ENCODE measurements at places on chromosomes 12 and 14. TPM values are rescaled to one million over a fixed set of nuclear protein-coding genes. Genes with fewer than 3 reads are reported as not detected.

The TRHDE gene
- 1.1 TPM for total RNA-seq

The PPP1R36 gene
- total RNA-seq = not detected

The NRIP2 gene
- not detected for total RNA-seq

The BEST3 gene
- not detected for total RNA-seq

The KCNH3 gene
- 0.08 TPM for total RNA-seq

The OAS2 gene
- 2.0 TPM for total RNA-seq

The FITM1 gene
- total RNA-seq = not detected

The ADAM20 gene
- 1.3 TPM for total RNA-seq

The ETFBKMT gene
- total RNA-seq = 6.2 TPM

The PMCH gene
- total RNA-seq = 0.27 TPM

The OR6C6 gene
- not detected for total RNA-seq

The MANSC4 gene
- not detected for total RNA-seq

The SERPINA5 gene
- total RNA-seq = not detected

The LTBP2 gene
- total RNA-seq = 157 TPM

The ARHGAP9 gene
- 0.18 TPM for total RNA-seq

The RASSF3 gene
- total RNA-seq = 7.7 TPM

The STAB2 gene
- 0.08 TPM for total RNA-seq

The TCL1B gene
- not detected for total RNA-seq

The MAGOHB gene
- 31.7 TPM for total RNA-seq

The TMTC1 gene
- 12.8 TPM for total RNA-seq

The CYP27B1 gene
- total RNA-seq = not detected

The KCNK10 gene
- total RNA-seq = not detected

The CCDC198 gene
- not detected for total RNA-seq

The FZD10 gene
- total RNA-seq = not detected

The CISTR gene
- not detected for total RNA-seq

The SLCO1A2 gene
- 0.09 TPM for total RNA-seq

The HSPA2 gene
- 2.5 TPM for total RNA-seq

The IAPP gene
- total RNA-seq = not detected

The TCL1A gene
- not detected for total RNA-seq

The OTX2 gene
- not detected for total RNA-seq

The VWF gene
- total RNA-seq = 1.4 TPM

The CHGA gene
- not detected for total RNA-seq

The PLA2G1B gene
- not detected for total RNA-seq

The RNU6-8 gene
- total RNA-seq = not detected

The C14orf132 gene
- total RNA-seq = 25.5 TPM
